ENCODE measurements at places on chromosomes 3 and 15. TPM values are rescaled to one million over a fixed set of nuclear protein-coding genes. Genes with fewer than 3 reads are reported as not detected.

The GATA2 gene
- total RNA-seq = 0.31 TPM

The TMC3 gene
- total RNA-seq = 0.31 TPM

The IQGAP1 gene
- 109 TPM for total RNA-seq

The KLHL40 gene
- total RNA-seq = not detected

The SI gene
- total RNA-seq = not detected

The GLDN gene
- total RNA-seq = 2.2 TPM

The DET1 gene
- 20.7 TPM for total RNA-seq

The CTXN2 gene
- total RNA-seq = 0.63 TPM

The IMPG2 gene
- total RNA-seq = 2.8 TPM

The PAQR5 gene
- total RNA-seq = 0.31 TPM

The PRR20G gene
- total RNA-seq = not detected

The EHHADH gene
- 1.6 TPM for total RNA-seq

The ROBO2 gene
- total RNA-seq = 526 TPM

The XIRP1 gene
- total RNA-seq = not detected

The GOLGA8H gene
- 1.3 TPM for total RNA-seq

The LTF gene
- 0.63 TPM for total RNA-seq

The NOX5 gene
- total RNA-seq = 0.63 TPM

The UROC1 gene
- total RNA-seq = not detected

The AMT gene
- 2.5 TPM for total RNA-seq

The THPO gene
- 0.63 TPM for total RNA-seq

The CFAP91 gene
- 13.5 TPM for total RNA-seq

The CFAP100 gene
- total RNA-seq = 5.9 TPM

The PLCL2 gene
- total RNA-seq = 95.8 TPM

The DNAJC19 gene
- total RNA-seq = 54.8 TPM

The LRRIQ4 gene
- 0.63 TPM for total RNA-seq

The KCNAB1 gene
- total RNA-seq = 14.1 TPM

The DNAH12 gene
- total RNA-seq = 1.6 TPM

The ALDH1L1 gene
- total RNA-seq = 2.8 TPM

The KBTBD13 gene
- not detected for total RNA-seq

The PYDC2 gene
- not detected for total RNA-seq

Measured in parietal lobe (tissue), 2 donors.